Naive thymus-derived CD8-positive, alpha-beta T cell (primary cell): ENCODE measurements at places on chromosomes 5 and 9. TPM values are rescaled to one million over a fixed set of nuclear protein-coding genes. Genes with fewer than 3 reads are reported as not detected.

DNA sequence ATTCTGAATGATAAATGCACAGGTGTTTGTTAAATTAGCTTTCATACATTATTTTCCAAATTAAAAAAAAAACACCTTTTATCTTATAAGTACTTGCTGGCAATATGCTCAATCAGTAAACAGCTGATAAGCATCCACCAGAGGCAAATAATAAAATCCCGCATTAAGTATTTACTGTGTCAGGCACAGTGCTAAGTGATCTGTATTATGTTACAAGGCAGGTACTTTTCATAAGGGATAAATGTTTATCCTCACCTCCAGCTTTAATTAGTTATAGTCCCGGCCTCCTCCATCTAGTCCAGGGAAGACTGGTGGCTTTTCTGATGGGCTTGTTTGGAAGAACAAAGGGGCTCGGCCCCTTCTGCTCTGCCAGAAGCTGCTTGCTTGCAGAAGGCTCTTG lies 40.1 kb downstream of the PFDN1 start:
- peaks cover 32% of the 10 kb centered on the region for H3K4me1 ChIP-seq
- no peaks in the 10 kb centered on the region for H3K36me3 ChIP-seq
- H3K27me3 ChIP-seq, result no peaks in the 10 kb centered on the region
- no peak overlapping the region for H3K27ac ChIP-seq
- no peak overlapping the region for H3K4me3 ChIP-seq

GRCh38 chr5:114648940-114649339 lies 287.1 kb downstream of the KCNN2 start:
- H3K4me1 ChIP-seq, result no peaks in the 10 kb centered on the region
- DNase-seq, result no peak
- no peaks in the 10 kb centered on the region for H3K36me3 ChIP-seq
- no peak overlapping the region for H3K4me3 ChIP-seq
- H3K27me3 ChIP-seq, result no peaks in the 10 kb centered on the region

DNA sequence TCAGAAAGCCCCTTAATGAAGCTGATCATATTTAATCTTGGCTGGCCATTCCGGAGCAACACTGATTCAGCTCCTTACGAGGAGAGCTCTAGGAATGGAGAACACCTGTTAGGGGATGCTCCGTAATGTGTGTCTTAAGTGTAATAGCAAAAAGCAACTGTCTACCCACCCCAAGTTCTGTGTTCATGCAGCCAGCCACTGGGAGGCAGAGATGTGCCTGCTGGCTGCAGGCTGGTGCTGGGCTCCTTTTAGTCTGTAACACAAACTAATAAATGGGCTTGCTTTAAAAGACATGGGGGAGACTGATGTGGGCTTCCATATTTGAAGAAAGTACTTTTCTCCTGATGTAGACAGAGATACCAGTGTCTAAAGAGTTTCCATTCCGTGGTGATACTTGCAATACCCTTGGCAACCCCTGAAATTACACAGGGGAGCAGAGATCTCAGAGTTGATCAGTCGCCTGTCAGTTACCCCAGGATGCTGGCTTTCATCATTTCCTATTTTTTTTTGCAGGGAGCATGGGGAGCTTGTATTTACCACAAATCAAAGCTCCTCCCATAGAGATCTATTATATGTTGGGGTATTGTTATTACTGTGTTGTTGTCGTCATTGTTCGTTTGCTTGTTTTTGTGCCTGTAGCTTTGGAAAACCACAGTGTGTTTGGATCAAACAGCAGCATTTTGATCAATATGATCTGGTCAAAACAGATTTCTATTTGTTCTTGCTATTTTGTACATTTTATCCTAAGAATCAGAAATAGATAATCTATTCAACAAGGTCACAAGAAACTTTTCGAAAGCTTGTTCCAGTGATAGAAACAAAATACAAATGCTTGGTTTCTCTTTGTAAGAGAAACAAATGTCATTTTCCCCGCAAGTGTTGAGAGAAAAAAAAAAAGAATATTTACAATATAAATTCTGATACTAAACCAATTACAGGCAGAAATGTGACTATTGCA lies 65.8 kb downstream of the MTX3 start:
- H3K36me3 ChIP-seq, result no peaks in the 10 kb centered on the region
- H3K4me1 ChIP-seq, result no peaks in the 10 kb centered on the region
- no peaks in the 10 kb centered on the region for H3K27me3 ChIP-seq

FAM200C gene
- total RNA-seq, result 0.47 TPM

GABBR2 gene
- total RNA-seq, result not detected

GRCh38 chr5:23727271-23727670 lies 219.9 kb downstream of the PRDM9 start:
- no peaks in the 10 kb centered on the region for H3K36me3 ChIP-seq
- H3K27me3 ChIP-seq, result no peaks in the 10 kb centered on the region
- no peak for DNase-seq
- H3K4me1 ChIP-seq, result no peaks in the 10 kb centered on the region

DNA sequence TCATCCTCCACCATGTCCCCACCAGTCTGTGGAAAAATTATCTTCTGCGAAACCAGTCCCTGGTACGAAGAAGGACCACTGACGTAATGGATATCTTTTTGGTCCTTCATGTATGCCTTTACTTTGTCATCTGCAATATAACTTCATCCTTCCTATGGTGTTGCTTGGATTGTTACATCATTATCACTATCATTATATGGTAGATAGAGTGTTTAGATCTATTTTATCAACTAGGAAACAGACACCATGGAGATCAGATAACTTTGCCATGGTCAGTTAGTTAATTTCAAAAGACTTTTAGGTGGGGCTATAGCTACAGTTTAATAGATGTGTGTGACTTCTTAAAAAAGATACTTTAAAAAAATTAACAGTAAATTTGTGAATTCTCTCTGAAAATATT lies 23.8 kb upstream of the CAMLG start:
- no peaks in the 10 kb centered on the region for H3K27me3 ChIP-seq
- no peak overlapping the region for H3K4me3 ChIP-seq
- no peaks in the 10 kb centered on the region for H3K4me1 ChIP-seq
- peaks cover 15% of the 10 kb centered on the region for H3K36me3 ChIP-seq
- no peak overlapping the region for H3K27ac ChIP-seq
- no peak for DNase-seq

GABRA1 gene
- total RNA-seq, result not detected

SOHLH1 gene
- not detected for total RNA-seq

TLE1 gene
- total RNA-seq, result 1.8 TPM

DNA sequence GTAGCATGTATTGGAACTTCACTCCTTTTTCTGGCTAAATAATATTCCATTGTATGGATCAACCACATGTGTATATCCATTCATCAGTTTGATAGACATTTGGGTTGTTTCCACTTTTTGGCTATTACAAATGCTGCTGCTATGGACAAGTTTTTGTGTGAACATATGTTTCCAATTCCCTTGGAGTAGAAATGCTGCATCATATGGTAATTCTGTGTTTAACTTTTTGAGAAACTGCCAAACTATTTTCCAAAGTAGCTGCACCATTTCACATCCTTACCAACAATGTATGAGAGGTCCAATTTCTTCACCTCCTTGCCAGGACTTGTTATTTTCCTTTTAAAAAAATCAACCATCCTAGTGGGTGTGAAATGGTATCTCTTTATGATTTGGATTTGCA lies 8.4 kb downstream of the FRRS1L start:
- no peak overlapping the region for H3K4me3 ChIP-seq
- H3K27ac ChIP-seq, result no peak overlapping the region
- H3K27me3 ChIP-seq, result peaks cover 17% of the 10 kb centered on the region
- no peak for DNase-seq
- no peaks in the 10 kb centered on the region for H3K4me1 ChIP-seq

DNA sequence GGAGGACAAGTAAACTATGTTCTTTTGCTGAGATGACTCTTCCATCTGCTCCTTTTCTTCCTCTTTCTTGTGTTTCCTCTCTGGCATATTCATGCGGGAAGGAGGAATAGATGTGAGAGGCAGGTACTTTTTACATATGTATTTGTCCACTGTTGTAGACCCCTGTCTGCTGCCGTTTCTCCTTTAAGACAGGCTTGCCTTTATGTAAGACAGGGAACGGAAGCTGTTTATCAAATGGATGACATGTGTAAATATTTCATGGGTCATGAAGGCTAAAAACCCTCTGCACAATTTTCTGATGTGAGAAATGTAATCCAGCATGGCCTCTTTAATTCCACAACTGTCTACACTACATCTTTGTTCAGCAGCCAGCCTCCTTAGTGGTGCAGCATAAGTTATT lies 1525.5 kb upstream of the NUDT12 start:
- DNase-seq, result no peak
- no peaks in the 10 kb centered on the region for H3K27me3 ChIP-seq
- H3K4me1 ChIP-seq, result no peaks in the 10 kb centered on the region

GFI1B gene
- total RNA-seq, result 0.39 TPM

- no peak overlapping the region for H3K27ac ChIP-seq
- no peak overlapping the region for H3K4me3 ChIP-seq
- no peaks in the 10 kb centered on the region for H3K36me3 ChIP-seq
Observed at GRCh38 chr5:139901986-139902385, 106.4 kb downstream of the PSD2 start.

CDC20B gene
- not detected for total RNA-seq

DNA sequence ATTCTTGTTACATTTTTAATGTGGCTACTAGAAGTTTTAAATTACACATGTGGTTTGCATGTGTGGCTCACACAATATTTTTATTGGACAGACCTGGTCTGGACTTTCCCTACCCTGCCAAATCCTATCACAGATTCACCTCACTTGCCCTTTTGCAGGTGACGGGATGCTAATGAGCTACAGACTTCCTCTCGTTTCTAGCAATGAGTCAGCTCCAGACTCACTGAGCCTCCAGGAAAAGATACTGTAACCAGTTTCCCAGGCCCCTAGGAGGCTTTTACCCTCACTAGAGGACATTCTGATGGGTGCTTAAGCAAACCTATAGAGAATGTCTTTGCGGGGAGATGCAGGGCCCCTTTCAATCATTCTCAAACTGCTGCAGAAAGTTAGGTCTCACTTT lies 135.4 kb downstream of the WDR41 start:
- DNase-seq, result no peak
- no peaks in the 10 kb centered on the region for H3K4me1 ChIP-seq
- H3K36me3 ChIP-seq, result no peaks in the 10 kb centered on the region
- H3K27me3 ChIP-seq, result peaks cover 1% of the 10 kb centered on the region
- no peak overlapping the region for H3K27ac ChIP-seq
- H3K4me3 ChIP-seq, result no peak overlapping the region

- H3K36me3 ChIP-seq, result no peaks in the 10 kb centered on the region
- H3K4me1 ChIP-seq, result peaks cover 5% of the 10 kb centered on the region
- no peak for DNase-seq
- no peaks in the 10 kb centered on the region for H3K27me3 ChIP-seq
- H3K4me3 ChIP-seq, result no peak overlapping the region
- no peak overlapping the region for H3K27ac ChIP-seq
Observed at GRCh38 chr5:180603076-180603594, 11.8 kb upstream of the SCGB3A1 start.

BTNL3 gene
- not detected for total RNA-seq

DNA sequence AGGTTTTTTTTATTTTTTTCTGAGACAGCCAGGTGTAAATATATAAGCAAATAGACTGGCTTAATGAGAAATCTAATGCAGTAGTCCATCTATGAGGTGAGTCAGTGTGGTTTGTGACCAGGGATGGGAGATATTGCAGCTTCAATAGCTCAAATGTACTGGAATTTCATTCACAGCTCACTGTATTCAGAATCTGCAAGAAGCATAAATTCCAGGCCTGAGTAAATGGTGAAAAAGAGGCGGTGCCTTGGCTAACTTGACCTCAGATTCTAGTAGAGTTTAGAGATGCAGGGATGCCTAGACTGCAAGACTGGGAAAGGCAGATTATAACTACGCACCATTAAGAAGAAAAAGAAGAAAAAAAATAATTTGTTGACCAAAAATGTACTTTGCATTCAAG lies 151.9 kb upstream of the SMC2 start:
- H3K36me3 ChIP-seq, result no peaks in the 10 kb centered on the region
- DNase-seq, result no peak
- H3K4me3 ChIP-seq, result no peak overlapping the region
- H3K27ac ChIP-seq, result no peak overlapping the region
- no peaks in the 10 kb centered on the region for H3K4me1 ChIP-seq

DNA sequence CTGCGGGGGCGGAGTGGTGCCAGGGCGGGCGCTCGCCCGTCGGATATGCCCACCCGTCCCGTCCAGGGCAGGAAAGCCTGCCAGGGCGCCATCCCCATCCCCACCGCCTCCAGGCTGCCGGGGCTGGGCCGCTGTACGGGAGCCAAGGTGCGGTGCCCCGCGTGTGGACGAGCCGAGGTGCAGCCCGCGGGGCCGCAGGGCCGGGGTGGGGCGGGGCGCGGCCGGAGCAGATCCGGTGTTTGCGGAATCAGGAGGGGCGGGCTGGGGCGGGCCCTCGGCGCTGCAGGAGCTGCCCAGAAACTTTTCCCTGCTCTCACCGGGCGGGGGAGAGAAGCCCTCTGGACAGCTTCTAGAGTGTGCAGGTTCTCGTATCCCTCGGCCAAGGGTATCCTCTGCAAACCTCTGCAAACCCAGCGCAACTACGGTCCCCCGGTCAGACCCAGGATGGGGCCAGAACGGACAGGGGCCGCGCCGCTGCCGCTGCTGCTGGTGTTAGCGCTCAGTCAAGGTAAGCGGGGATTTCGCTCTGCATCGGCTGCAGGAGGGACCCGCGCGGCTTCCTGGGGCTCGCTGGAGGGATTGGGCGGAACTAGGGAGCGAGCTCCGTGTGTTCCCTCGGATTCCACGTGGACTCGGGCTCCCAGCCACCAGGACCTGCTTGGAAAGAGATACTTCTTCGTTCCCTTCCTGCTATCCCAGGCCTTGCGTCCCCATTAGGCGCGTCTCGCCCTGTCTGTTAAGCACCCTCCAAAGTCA lies at the start of gene ITGA2:
Gene ITGA2 (plus strand): TSS at position 328 of the 756 bp plus-strand sequence. CDS start 117 bp downstream, at position 445.
- H3K4me1 ChIP-seq, result peaks cover 12% of the 10 kb centered on the region
- peak within 1 kb of the TSS; percentile 15 for H3K27ac ChIP-seq
- H3K4me3 ChIP-seq, result peak within 1 kb of the TSS; percentile 80
- DNase-seq, result no peak

DNA sequence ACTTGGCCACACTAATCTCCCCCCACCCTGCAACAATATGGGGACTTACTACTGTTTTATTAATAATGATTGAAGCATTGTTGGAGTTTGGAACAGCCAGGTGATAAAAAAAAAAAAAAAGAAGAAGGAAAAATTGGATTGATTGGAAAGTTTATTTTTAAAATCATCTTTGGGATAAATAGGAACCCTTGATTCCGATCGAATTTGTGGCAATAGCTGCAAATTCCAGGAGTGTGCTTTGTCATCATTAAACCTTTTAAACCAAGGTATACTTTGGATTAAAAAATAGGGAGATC lies 907 bp upstream of the NR2F1 start:
- H3K36me3 ChIP-seq, result peaks cover 13% of the 10 kb centered on the region
- H3K4me3 ChIP-seq, result no peak overlapping the region
- no peak overlapping the region for H3K27ac ChIP-seq
- DNase-seq, result no peak

DNA sequence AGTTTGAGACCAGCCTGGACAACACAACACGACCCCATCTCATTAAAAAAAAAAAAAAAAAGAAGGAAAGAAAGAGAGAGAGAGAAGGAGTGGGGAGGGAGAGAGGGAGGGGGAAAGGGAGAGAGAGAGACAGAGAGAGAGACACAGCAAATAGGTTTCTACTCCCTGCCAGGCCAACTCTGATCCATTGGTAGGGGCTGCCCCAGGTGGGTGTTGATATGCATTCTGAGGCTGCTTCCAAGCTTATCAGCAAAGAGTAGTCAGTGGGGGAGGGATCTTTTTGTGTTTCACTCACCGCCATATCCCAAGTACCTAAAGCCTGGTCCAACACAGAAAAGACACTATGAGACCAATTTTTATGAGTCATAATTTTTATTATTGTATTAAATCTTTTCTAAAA lies 57.0 kb upstream of the SAP30L start:
- peaks cover 10% of the 10 kb centered on the region for H3K4me1 ChIP-seq
- DNase-seq, result no peak
- no peak overlapping the region for H3K27ac ChIP-seq
- no peak overlapping the region for H3K4me3 ChIP-seq
- no peaks in the 10 kb centered on the region for H3K36me3 ChIP-seq
- H3K27me3 ChIP-seq, result no peaks in the 10 kb centered on the region

KIF12 gene
- not detected for total RNA-seq
